ENCODE measurements at places on chromosomes 2 and 18.

DNA sequence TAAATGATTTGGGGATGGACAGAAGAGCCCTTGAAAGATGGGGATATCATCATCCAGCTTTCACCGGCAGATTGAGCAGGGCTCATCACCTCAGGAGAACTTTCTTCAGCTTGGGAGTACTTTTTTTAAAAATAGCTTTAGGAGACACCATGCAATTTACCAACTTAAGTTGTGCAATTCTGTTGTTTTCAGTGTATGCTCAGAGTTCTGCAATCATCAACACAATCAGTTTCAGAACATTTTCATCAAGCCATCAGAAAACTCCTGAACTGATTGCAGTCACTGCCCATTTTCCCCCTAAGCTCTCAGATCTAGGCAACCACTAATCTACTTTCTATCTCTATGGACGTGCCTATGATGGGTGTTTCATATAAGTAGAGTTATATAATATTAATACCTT, 117.7 kb downstream of the CRIM1 start:
- ATAC-seq = no peak

DNA sequence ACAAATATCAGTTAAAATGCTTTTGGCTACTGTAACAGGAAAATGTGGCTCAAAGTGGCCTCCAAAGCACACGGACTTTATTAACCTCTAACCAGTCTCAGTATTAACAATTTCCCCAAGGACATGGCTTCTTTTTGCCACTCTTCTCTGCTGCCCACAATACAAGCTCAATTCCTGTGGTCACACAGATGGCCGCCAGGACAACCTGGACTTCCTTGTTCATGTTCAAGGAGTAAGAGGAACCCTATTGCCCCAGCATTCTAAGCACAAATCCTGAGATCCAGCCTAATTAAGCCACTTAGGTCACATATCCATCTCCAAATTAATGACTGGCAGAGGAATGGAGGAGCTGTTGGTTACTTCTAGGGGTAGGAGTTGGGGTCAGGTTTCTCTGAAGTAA, 38.2 kb downstream of the AOX1 start:
- no peak for ATAC-seq

DNA sequence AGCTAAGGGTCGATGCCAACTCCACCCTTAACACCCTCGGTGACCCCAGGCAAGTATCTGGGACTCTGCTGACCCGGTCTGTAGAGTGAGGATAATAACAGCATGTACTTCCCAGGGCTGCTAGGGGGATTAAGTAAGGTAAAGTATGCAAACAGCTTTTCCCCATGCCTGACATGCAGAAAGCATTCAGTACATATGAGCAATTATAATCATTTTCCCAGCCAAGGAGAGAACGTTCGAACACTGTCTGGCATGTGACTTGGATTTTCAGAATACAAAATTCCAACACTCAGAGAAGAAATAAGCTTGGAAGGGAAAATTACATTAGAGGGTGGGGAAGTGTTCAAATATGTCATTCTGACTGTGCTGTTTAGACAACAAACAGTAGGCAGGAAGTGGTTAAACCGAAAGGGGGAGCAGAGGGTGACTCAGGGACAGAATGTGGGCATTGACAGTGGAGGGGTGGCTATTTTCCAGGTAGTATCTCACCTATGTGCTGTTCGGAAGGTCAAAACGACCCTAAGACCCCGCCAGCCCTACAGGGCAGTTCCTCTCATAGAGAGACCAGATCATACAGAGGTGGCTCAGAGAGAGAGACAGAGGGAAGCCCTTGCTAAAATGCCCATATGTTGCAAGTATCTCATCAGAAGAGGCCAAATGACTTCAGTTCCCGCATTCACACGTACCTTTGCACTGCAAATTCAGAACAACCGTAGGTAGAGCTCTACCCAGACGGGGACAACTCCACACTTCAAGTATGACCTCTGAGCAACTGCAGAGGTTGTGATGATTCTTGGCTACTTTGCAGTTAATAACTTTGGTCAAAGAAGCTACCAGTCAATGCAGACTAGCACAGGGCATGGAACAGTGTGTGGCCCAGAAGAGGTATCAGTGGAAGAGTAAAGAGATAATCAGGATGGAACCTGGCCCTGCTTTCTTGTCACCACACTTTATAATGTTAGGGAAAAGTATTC, 14.8 kb downstream of the ASPRV1 start:
- peak; percentile 86 for ATAC-seq

- ATAC-seq = no peak
Observed at GRCh38 chr2:208827109-208827508, 420.5 kb downstream of the PTH2R start.

DNA sequence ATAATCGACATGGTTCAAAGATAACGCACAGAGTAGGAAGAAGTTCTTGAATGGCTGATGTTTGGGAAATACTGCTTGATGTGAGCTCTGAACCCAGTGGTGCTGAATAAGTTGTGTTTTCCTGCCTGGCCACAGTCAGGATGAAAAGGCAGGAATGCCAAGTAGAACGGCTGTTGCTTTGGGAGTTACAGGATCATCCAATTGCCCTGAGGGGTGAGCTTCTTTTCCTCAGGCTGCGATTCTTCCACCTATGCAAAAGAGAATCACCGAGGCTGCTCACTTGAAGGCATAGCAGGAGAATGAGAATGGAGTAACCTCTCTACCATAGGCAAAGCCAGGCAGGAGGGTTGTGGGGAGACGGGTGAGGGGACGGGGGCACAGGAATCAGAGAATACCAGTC, 14.4 kb upstream of the IGFBP2 start:
- no peak for ATAC-seq

- no peak for ATAC-seq
Observed at GRCh38 chr2:221254299-221254698, 317.8 kb downstream of the EPHA4 start.

DNA sequence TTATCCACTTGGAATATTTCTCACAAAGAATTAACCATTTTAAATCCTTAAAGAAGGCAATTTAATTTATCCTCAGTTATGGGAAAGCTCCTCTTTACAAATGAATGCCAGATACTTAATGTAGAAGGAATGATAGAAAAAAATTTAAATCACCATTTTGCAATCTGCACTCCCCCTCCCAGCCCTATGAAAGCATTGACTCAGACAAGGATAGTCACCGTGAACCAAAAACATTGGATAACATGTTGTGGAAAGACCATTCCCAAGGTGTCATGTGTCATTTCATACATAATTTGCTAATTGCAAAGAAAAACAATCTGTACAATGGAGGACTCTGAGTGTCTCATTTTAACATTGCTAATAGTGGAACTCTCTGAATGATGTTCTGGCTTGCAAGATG, 421.0 kb downstream of the TXNL1 start:
- no peak for ATAC-seq

GRCh38 chr18:36304723-36305122, 7.2 kb downstream of the FHOD3 start:
- ATAC-seq = no peak

- ATAC-seq = no peak
Observed at GRCh38 chr2:54636415-54637139, 86.9 kb upstream of the EML6 start.

GRCh38 chr2:6309415-6310255, 556.1 kb downstream of the CMPK2 start:
- ATAC-seq = no peak

DNA sequence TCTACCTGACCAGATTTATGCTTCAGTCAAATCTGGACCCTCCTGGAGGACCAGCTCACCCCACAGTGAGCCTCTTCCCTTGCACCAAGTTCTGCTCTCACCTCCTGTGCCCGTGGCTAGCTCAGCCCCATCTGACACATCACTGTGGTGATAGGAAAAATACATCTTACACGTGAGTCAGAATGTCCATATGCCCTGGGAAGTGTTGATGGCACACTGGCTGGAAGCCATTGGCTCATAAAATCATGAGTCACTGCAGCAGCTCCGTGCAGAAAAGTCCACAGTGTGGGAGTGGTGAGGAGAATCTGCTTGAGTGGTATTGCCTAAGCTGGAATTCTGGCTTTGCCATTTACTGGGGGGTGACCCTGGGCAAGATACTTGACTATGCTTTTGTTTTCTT, 42.6 kb upstream of the RAPGEF4 start:
- peak; percentile 89 for ATAC-seq

DNA sequence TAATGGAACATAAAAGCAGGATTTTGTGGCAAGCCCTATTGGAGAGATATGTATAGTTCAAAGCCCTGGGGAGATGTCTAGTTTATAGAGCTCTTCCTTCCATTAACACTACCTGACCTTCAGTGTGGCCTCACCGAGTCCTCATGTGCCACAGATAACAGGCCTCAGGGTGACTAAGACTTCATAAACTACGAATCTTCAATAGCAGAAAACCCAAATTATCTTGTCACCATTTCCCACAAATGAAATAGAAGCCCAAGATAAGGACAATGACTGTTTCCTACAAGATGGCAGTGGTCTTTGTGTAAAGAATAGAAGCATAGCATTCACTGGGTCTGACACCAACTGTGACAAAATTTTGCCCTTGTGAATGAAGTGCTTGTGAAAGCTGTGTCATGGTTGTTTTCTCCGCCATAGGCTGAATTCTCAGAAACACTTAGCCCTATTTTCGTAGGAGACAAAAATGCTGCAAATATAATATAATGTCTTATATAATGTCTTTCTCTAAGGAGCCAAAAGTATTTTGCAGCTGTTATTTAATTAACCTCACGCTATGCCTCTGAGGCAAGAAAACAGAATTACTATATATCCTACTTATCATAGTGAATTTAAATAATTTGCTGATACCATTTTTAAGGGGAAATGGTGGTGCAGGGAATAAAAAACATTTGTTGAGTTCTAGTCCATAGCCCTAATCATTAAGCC, 136.7 kb upstream of the CWC22 start:
- no peak for ATAC-seq

GRCh38 chr2:238913931-238914647, 66.2 kb downstream of the TWIST2 start:
- no peak for ATAC-seq

DNA sequence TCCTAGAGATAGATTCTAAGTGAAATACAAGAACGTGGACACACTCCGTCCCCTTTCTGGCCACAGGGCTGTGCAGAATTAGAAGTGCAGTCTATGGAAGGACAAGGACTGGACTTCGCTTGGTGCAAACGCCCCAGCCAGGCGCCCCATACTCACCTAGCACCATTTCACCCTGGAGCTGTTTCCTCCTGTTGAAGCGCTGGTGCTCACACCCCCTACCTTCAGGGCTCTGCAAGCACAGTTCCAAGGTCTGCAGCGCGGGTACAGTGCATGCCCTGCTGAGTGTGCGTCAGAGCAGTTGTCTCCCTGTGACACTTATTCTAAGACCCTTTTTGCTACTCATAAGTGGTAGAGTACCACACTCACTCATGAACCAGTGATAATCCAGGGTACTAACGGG, 3.0 kb downstream of the HPCAL1 start:
- ATAC-seq = no peak

- ATAC-seq = no peak
Observed at GRCh38 chr2:9251154-9252001, 44.8 kb downstream of the ASAP2 start.

DNA sequence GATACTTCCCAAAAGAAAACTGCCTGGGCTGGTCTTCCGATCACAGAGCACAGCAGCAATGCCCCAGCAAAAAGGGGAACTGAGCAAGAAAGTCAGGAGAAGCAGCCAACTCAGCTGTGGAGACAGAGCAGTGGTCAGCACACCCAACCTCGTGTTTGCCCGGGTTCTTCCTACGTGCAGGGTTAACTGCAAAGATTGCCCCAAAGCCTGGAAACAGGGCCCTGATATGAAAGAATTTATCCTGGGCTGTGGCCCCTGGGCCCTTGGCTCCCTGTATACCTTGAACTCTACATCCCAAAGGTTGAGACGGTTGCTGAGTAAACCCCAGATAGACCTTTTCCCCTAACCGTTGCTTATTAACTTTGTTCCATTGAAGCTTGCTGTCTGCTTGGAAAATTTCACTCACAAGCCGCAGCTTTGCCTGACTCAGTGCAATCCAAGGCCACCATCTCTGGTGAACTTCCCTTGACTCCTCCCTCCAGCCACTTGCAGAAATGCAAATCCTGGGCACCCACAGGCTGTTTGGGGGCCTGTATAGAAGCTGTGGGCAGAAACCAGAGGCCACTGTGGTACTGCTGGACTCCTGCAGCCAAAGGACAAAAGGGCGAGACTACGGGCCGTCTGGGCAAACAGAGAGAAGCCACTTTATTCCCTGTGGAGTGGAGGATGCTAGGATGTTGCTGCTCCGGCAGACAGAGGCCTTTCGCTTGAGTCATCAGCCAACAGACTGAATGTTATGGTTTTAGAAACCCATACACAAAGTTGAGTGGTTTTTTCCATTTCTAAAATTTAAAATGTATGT, 18.2 kb downstream of the NRP2 start:
- peak; percentile 30 for ATAC-seq

DNA sequence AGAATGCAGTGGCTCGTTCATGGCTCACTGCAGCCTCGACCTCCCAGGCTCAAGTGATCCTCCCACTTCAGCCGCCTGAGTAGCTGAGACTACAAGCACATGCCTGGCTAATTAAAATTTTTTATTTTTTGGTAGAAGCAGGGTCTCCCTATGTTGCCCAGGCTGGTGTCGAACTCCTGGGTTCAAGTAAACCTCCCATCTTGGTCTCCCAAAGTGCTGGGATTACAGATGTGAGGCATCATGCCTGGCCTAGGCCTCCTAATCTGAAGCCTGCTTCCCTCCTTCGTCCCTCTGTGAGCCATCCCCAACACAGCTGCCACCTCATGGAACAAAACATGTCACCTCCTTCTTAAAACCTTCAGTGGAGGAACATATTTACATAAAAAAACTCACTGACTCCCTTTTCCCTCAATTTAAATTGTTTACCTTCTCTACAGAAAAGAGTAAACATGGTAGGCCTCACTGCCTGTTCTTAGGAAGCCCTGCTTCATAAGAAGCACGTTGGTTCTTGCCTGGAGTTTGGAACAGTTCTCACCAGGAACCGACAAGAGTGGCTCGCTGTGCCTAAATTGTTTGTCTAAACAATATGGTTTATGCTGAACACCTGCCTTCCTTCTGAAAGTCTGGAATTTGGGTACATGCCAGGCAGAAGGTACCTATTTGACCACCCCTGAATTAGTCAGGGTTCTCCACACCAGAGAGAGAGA, 12.1 kb upstream of the RHOB start:
- no peak for ATAC-seq

GRCh38 chr2:207054521-207054920, 111.2 kb downstream of the KLF7 start:
- no peak for ATAC-seq

DNA sequence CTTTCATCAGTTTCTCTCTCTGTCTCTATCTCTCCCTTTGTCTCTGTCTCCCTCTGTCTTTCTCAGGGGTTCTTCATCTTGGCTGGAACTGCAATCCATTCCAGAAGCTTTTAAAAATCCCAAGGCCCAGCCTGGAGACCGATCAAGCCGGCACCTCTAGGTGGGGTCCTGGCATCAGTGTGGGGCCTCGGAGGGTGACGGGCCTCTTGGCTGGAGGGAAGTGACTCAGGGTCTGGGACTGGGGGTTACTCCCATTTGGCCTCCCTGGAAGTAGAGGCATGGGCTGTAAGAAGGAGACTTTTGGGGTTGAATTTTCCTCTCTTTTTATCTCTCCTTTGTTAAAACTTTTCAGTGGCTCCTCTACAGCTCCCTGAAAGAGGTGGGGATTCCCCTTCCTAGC, 52.8 kb upstream of the OTOF start:
- no peak for ATAC-seq

DNA sequence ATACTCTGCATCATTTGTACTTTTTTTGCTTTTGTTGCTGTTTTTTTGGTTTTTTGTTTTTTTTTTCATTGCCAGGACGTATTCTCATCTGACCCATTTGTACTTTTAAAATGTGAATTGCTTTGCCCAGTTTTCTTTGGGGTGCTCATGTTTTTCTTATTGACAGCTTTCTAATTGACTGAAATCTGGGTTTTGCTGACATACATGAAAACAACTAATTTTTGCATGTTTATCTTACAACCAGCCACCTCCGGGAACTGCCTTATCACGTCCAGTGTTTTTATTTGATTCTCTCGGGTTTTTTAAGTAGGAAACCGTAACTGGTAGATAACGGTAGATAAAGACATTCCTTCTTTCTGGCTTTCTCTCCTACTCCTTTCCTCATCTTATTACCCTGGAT, 38.6 kb downstream of the SNORC start:
- ATAC-seq = no peak

All from activated CD4-positive, CD25-positive, alpha-beta regulatory T cell treated with anti-CD3 and anti-CD28 coated beads, Interleukin-2, amount 50 U/mL, for 24 hours (primary cell).